Fibroblast of skin of back (primary cell): ENCODE measurements at places on chromosomes 2 and 18.
A peak's percentile ranks its signal among the peaks of the same experiment; 100 is the strongest.

GRCh38 chr2:196249860-196250259 lies 78.5 kb upstream of the STK17B start:
- peak; percentile 69 for DNase-seq

DNA sequence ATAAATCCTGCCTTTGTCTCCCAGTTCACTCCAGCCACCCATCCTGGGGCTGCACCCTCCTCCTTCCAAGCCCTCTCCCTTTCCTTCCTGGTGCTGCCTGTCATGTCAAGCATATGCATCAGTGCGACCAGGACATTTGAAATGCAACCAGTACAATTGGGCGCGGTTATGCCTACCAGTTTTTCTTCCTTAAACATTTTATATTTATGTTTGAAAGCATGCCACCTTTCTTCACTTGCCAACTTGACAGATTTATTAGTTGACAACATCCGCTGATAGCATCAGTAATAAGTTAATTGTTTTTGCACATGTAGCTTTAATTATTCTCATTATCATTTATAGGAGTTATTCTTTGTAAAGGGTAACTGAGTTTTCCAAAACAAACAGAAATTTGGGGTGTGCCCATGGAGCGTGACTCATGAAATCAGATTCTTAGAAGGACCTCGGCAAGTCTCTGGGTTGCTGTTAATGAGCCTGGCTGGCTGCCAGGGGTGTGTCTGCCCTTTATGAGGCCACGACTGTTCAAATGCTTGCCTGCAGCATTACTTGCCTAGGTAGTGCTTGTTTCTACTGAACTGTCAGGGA lies 32.8 kb upstream of the IL1B start:
- peak; percentile 80 for DNase-seq

- DNase-seq, result peak; percentile 95
Measured at GRCh38 chr2:71498261-71498701, 44.9 kb downstream of the DYSF start.

DNA sequence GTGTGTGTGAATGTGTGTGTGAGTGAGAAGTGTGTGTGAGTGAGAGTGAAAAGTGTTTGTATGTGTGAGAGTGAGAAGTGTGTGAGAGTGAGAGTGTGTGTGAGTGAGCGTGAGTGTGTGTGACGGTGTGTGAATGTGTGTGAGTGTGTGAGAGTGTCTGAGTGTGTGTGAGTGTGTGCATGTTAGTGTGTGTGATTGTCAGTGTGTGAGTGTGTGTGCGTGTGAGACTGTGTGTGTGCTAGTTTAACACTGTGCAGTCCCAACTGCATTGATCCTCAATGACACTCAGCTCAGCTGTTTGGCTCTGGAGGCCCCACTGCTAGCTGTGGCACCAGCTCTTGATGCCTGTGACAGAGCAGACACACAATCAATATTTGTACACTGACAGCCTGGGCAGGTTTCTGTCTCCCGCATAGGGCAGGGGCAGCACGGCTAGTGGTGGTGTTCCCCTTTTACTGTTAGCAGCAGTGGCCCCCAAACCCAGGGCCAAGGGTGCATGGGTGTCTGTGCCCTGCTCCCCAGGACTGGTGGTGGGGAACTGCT lies 135.0 kb downstream of the INHBB start:
- DNase-seq, result no peak

- no peak for DNase-seq
Measured at GRCh38 chr18:50857694-50858093, 21.2 kb upstream of the ME2 start.

DNA sequence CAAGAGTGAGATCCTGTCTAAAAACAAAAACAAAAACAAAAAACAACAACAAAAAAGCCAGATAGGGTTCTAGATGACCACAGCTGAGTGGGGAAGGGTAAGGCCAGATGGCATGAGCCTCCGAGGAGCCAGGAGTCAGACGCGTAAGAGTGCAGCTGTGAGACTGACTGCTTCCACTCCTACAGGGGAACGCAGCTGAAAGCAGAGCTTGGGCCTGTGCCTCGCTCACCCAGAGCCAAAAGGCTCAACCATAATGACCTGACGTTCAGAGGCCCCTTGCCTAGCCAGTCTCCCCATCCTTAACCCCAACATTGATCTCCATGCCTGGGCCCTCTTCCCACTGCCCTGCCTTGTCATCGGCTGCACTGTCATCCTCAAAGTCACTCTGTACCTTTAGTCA lies 26.5 kb upstream of the NCL start:
- no peak for DNase-seq

GRCh38 chr2:102137138-102137537 lies 5.4 kb upstream of the IL1R1 start:
- no peak for DNase-seq

DNA sequence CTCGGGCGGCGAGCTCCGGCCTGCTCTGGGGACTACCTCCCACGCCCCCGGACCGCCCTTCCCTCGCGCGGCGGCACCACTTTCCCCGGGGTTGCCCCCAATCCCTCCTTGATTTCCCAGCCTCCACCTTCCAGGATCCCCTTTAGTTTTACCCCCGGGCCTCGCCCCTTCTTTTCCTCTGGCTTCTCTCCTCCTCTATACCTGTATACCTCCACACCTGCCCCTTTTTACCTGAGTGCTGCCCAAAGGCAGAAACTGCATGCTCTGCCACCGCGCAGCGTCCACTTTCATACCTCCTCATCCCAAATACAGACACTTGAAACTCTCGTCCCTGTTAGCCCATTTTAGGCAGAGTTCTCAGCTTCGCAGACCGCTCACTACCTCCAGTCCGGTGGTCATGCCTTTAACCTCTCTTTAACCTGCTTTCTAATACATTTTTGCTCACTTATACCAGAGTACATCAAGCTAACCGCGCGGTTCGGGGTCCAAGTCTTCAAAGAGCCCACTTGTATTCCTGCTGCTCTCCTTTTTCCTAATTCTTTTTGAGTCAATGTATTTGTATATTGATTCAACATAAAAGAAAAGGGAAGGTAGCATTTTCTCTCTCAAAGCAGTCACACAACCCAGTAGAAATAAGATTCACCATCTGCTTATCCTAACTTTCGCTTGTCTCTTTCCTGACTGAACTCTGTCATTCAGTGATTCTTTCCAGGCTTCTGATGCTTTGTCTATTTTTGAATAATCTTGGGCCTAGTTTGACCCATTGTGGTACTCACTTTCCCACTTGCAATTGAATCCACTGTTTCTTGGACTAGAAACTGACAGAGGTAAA lies 901 bp downstream of the SPOPL start:
- DNase-seq, result no peak

DNA sequence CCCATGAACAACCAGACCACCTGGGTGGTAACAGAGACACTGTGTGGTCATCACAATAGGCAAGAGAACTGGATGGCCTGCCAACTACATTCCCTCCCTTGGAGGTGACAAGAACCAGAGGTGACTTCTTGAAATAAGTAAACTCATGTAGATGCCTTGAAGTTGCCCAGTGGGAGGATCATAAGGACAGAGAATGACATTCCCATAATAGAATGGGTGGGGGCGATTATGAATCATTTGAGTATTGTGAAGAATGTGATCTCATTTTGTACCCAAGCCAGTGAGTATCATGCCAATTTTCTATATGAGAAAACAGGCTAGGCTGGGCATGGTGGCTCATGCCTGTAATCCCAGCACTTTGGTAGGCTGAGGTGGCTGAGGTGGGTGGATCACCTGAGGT lies 211.4 kb upstream of the GYPC start:
- DNase-seq, result no peak

DNA sequence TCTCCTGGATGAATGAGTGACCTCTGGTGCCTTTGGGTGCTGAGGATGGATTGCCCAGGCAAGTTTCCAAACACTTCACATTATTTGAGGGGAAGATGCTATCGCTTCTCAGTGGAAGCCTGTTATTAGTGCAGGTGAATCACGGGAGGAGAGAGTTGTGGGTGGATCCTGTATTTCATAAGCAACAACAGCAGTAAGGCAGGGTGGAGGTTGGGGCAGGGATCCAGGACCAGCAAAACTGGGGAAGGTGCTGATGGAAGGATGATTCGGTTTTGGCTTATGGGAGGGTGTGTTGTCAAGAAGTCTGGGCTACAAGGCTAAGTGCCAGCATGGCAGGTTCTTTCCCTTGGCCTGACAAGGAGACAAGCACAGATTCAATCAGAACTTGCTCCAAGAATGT lies 37.7 kb upstream of the SETBP1 start:
- no peak for DNase-seq

GRCh38 chr2:118925476-118925875 lies 16.5 kb upstream of the MARCO start:
- no peak for DNase-seq

- DNase-seq, result no peak
Measured at GRCh38 chr18:36409779-36410178, 112.3 kb downstream of the FHOD3 start.

GRCh38 chr2:240135706-240136012 lies 446 bp downstream of the COPS9 start:
- DNase-seq, result no peak

- DNase-seq, result no peak
Measured at GRCh38 chr18:48186131-48186766, 222.9 kb downstream of the ZBTB7C start.

DNA sequence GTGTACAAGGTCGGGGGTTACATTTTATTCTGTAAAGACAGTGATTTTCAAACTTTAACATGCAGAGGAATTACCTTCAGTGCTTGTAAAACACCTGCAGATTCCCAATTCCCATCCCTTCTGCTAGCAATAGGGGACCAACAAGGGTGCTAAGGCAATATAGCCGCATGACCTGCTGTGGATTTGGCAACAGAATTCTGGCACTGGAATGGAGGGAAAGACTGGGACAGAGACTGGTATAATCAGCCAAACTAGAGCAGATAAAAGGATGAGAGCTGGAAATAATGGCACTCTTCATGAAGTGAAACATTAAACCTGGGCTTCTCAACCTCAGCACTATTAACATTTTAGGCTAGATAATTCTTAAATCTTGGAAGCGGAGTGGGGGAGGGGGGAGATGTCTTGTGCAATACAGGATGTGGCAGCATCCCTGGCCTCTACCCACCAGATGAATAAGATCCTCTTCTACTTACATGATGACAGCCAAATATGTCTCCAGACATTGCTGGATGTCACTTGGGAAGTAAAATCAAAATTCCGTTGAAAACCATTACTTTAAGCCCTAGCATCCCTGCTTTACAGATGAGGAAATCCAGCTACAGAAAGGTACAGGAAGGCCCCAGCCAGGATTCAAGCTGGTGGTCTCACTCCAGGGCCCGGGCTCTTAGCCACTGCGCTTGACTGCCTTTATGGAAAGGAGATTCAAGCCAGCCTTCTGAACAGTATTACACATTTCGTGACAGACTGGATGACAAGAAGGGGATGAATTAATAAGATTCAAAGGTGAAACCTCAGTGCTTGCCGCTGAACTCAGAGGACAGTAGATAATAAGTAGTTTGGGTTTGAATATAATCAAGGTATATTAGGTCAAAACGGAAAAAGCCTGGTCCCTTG lies 1.7 kb downstream of the EVA1A start:
- DNase-seq, result peak; percentile 73
